ENCODE measurements at places on chromosomes 1 and 21.

GRCh38 chr1:201364808-201365105 lies 12.7 kb downstream of the TNNT2 start:
- DNase-seq = no peak

DNA sequence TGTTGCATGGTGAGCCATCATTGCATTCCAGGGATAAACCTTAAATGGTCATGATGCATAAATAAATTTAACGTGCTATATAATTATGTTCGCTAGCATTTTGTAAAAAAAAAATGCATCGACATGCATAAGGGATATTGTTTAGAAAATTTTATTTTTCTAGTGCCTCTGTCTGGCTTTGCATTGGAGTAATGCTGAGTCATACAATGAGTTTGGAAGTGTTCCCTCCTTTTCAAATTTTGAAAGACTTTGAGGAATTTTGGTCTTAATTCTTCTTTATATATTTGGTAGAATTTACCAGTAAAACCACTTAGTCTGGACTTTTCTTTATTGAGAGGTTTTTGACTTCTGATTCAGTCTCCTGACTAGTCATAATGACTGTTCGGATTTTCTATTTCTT lies 4.9 kb downstream of the MNDA start:
- DNase-seq = no peak

DNA sequence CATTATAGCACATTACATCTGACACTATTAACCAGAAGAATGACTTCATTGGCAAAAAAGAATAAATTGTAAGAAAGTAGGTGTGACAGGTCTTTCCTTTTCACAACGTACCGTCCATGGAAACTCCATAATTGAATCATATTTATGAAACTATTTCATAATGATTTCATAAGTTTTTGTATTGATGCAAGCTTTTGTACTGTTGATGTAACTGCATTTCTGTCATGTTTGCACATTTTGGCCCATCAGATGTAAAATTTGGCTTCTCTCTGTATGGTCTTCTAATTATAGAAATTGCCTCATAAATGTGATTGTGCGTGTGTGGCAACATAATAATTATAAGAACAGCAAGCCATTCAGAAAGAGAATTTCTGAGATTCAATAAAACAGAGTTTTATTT lies 180.7 kb upstream of the ZNHIT6 start:
- no peak for DNase-seq

DNA sequence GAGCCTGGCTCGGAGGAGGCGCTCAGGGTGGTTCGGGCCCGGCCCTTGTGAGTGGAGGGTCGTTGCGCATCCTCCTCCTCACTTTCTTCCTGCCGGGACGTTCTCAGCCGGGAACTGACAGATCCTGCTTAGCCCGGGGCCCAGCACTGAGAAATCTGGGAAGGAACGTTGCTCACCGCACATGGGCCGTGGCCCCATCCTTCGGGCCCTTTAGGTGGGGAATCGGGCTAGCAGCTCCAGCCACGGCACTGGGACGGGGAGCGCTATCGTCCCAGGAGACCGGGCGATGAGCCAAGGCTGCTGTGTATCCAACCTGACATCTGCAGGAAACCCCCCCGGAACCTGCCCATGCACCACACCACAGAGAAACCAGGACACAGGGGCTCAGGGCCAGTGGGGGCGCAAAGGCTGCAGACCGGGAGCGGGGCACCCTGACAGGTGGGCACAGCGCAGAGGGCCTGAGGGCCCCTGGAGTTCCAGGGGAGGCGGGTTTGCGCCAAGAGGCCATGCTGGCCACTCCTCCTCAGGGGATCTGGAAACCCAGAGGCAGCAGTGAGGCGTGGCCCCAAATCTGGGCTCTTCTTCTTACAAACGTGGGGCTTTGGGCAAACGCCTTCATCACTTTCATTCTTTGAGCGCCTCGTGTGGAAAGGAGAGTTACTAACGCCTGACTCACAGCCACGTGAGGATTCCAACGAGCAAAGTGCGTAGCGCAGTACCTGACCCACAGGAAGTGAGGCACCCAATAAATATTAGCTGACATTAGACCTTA lies at the start of gene SH2D5:
Gene SH2D5, minus strand, starts transcription at position 116 of the 772 bp plus-strand sequence. CDS start 4,659 bp downstream, outside the sequence.
- DNase-seq = no peak

DNA sequence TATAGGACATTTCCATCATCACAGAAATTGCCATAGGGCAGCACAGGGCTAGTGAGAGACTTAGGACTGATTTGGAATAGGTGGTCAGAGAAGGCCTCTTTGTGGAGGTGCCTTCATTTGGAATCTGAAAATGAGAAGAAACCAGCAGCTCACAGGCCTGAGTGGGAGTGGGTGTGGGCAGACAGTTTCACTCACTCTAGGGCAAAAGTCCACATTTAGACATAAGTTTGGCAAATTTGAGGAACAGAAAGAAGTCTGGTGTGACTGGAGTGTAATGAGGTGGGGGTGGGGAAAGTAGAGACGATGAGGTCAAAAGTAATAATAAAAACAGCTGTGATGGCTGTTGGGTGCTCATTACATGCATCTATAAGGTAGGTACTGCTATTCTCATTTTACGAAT lies 22.4 kb upstream of the BCAR3 start:
- no peak for DNase-seq

All from cerebellar nuclear complex (tissue), 1 donor.